Ovary (tissue), 10 donors: ENCODE measurements at places on chromosomes 16 and 17. TPM values are rescaled to one million over a fixed set of nuclear protein-coding genes. Genes with fewer than 3 reads are reported as not detected.

The CLEC3A gene
- not detected for total RNA-seq

DNA sequence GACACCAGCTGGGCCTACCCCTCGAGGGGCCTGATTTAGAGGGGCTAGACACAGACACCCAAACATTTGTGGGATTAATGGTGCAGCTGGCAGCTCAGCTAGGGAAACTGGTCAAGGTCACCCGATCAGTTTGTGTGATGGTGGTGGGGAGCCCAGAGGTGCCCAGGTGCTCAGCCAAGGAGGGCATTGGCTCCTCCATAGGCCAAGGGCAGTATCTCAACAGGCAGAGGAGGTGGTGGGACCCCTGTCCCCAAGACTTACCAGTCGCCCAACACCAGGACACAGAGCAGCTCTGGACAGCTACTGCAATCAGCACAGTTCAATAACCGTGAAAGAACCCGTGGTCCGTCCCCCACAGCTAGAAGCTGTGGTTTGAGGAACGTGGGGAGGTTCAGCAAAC lies 120.9 kb downstream of the C16orf78 start:
- no peak overlapping the region for H3K27ac ChIP-seq
- H3K36me3 ChIP-seq = no peaks in the 10 kb centered on the region
- DNase-seq = no peak
- H3K4me3 ChIP-seq = no peak overlapping the region

The CKLF gene
- 46.8 TPM for total RNA-seq

The NFE2L1 gene
- total RNA-seq = 208 TPM

DNA sequence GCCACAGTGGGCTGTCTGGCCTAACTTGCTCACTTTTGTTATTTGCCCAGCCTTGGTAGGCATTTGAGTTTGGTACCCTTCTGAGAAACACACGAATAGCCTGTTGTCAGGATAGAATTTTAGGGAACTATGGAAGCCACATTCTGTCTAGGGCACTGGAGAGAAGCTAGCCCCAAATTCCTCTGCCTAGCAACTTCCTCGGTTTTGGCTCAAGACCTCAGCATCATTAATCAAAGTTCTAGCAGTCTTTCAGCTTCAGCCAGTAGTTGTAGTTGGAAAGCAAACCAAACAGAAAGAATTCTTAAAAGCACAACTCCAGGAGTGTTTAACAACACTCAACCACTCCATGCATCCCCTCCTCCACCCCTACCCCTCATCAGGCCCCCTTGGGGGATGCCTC lies 572.1 kb upstream of the PSMD7 start:
- H3K4me1 ChIP-seq = no peaks in the 10 kb centered on the region
- H3K4me3 ChIP-seq = no peak overlapping the region
- H3K36me3 ChIP-seq = no peaks in the 10 kb centered on the region
- no peak for DNase-seq

The HEATR9 gene
- not detected for total RNA-seq

The DHX40 gene
- total RNA-seq = 44.3 TPM

DNA sequence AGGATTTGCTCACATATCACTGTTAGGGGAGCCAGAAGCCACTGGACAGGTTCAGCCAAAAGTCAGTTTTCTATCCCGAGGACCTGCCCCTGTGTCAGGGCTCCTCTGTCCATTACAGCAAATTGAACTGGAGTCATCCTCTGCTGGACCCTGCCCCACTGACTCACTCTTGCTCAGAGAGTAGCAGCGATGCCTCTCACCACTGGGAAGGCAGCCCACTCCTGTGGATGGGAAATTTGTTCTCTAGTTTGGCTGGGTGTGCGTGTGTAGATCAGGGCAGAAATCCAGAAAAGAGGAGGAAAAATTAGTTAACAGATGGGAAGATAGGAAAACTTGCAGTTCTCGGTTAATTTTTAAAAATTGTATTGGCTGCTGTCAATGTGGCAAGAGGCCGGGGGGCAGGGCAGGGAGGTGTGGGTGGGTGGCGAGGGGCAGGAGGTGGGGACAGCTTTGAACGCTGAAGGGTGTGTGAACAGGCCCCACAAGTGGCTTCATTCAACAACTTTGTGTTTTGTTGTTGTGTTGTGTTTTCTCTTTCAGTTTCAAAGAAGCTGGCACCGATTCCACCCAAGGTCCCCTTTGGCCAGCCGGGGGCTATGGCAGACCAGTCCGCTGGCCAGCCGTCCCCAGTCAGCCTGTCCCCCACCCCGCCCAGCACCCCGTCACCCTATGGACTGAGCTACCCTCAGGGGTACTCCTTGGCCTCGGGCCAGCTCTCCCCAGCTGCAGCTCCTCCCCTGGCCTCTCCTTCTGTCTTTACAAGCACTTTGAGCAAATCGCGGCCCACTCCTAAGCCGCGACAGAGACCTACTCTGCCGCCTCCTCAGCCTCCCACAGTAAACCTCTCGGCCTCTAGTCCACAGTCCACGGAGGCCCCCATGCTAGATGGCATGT lies 33.6 kb downstream of the ELAC2 start:
- no peaks in the 10 kb centered on the region for H3K36me3 ChIP-seq
- peak; percentile 44 for DNase-seq
- H3K4me1 ChIP-seq = no peaks in the 10 kb centered on the region

GRCh38 chr16:1723450-1724147 lies 17.6 kb downstream of the MAPK8IP3 start:
- no peaks in the 10 kb centered on the region for H3K36me3 ChIP-seq
- no peak overlapping the region for H3K27ac ChIP-seq
- no peak overlapping the region for H3K4me3 ChIP-seq
- DNase-seq = no peak

- no peak overlapping the region for H3K4me3 ChIP-seq
- H3K27ac ChIP-seq = no peak overlapping the region
- no peaks in the 10 kb centered on the region for H3K27me3 ChIP-seq
- no peaks in the 10 kb centered on the region for H3K4me1 ChIP-seq
Observed at GRCh38 chr16:58655215-58655596, 25.6 kb upstream of the CNOT1 start.

The CHCT1 gene
- total RNA-seq = not detected

The ZFHX3 gene
- total RNA-seq = 5.5 TPM

- H3K36me3 ChIP-seq = no peaks in the 10 kb centered on the region
- no peaks in the 10 kb centered on the region for H3K27me3 ChIP-seq
- peaks cover 7% of the 10 kb centered on the region for H3K4me1 ChIP-seq
- no peak overlapping the region for H3K4me3 ChIP-seq
Observed at GRCh38 chr17:59328601-59329000, 2.9 kb upstream of the YPEL2 start.

DNA sequence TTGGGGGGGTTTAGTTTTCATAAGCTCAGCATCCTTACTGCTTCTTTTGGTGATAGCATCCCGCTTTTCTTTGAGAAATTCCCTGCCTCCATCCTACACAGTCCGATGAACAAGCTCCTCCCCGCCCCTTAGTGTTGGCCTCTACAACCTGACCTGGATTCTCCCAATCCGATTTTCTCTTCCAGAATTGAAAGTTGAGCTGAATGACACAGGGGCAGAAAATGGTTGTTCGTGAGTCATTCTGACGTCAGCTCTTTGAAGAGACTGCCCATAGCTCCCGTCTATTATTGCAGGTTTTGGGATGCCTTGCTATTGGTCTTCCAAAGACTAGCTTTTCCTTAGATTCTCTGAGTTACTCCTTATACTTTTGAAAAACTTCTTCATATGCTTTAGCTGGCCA lies 279.7 kb downstream of the SLC39A11 start:
- no peaks in the 10 kb centered on the region for H3K36me3 ChIP-seq
- no peak overlapping the region for H3K4me3 ChIP-seq
- no peak overlapping the region for H3K27ac ChIP-seq
- no peaks in the 10 kb centered on the region for H3K27me3 ChIP-seq
- no peaks in the 10 kb centered on the region for H3K4me1 ChIP-seq

DNA sequence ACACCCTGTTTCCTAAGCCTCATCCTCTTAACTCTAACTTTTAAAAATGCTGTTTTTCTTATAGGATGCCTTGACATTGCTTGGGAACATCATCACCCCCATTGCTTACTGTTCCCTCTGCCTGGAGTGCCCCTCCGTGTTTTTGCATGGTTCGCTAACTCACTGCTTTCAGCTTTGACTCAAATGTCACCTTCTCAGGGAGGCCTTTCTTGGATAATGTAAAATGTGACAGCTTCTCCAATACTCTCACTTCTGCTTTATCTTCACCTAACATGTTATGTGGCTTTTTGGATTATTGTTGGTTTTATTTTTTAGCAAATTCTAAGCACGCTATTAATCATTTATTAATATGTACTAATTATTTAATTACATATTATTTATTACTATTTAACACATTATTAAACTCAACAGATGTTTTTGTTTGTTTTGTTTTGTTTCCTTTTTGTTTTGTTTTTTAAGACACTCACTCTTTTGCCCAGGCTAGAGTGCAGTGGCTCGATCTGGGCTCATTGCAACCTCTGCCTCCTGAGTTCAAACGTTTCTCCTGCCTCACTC lies 3.8 kb downstream of the CRYM start:
- H3K36me3 ChIP-seq = no peaks in the 10 kb centered on the region
- H3K27ac ChIP-seq = no peak overlapping the region
- H3K27me3 ChIP-seq = no peaks in the 10 kb centered on the region

The FA2H gene
- not detected for total RNA-seq

GRCh38 chr16:75745823-75746222 lies 19.5 kb upstream of the CPHXL start:
- no peaks in the 10 kb centered on the region for H3K36me3 ChIP-seq
- DNase-seq = no peak
- H3K4me1 ChIP-seq = no peaks in the 10 kb centered on the region
- no peaks in the 10 kb centered on the region for H3K27me3 ChIP-seq
- no peak overlapping the region for H3K27ac ChIP-seq
